ENCODE measurements at places on chromosomes 2 and 18. TPM values are rescaled to one million over a fixed set of nuclear protein-coding genes. Genes with fewer than 3 reads are reported as not detected.

The SDC1 gene
- 202 TPM for total RNA-seq

The CNRIP1 gene
- 2.1 TPM for total RNA-seq

The SOX11 gene
- total RNA-seq = not detected

The TMEM237 gene
- total RNA-seq = 23.8 TPM

The ACYP2 gene
- 8.0 TPM for total RNA-seq

The ADRA2B gene
- total RNA-seq = 0.05 TPM

The NLRC4 gene
- not detected for total RNA-seq

The LAPTM4A gene
- 267 TPM for total RNA-seq

The NMUR1 gene
- total RNA-seq = not detected

The CNDP2 gene
- total RNA-seq = 99.2 TPM

The CCDC102B gene
- 0.49 TPM for total RNA-seq

The KIAA2012 gene
- total RNA-seq = not detected

The NCOA1 gene
- 7.6 TPM for total RNA-seq

All from A549 treated with CpdA at 1 μM for 4 hours (cell line).